Right lung (tissue), 10 donors: ENCODE measurements at places on chromosomes 6 and 20. TPM values are rescaled to one million over a fixed set of nuclear protein-coding genes. Genes with fewer than 3 reads are reported as not detected.

DNA sequence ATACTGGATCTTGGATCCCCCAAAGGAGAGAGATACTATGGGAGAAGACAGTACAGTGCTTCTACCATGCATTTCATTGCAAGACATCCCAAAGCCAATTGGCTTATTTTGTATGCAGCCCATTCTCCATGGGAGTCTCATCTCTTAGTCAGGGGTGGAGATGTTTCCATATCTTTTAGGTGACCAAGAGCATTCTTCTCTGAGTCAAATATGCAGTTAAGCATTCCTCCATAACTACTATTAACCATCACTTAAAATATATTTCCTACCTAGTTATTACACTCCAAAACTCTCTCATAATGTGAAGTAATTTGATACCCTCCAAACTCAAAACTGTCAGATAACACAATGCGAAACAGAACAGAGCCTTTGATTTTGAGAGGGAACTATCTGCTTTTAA lies 542.6 kb downstream of the HDGFL1 start:
- DNase-seq: no peak

GRCh38 chr6:20789162-20789561 lies 254.9 kb downstream of the CDKAL1 start:
- no peak for DNase-seq

DNA sequence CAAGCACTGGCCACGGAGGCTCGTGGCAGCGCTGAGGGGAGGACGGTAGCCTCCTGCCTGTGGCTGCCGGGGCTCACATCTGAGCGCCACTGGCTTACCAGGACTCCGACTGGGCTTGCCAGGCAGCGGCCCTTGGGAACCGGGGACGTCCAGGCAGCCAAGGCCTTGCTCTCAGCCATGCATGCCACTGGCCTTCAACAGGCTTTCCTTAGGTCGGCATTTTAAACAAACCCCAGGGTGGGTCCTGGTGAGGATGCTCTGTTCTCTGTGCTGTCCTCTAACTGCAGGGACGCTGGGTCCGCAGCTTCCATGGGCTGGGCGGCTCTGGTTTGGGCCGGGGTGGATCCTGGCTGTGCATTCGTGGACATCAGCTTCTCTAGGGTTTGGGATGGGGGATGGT lies 59.1 kb upstream of the BHLHE23 start:
- DNase-seq: no peak

GRCh38 chr6:94099072-94099471 lies 679.7 kb upstream of the EPHA7 start:
- DNase-seq: no peak

DNA sequence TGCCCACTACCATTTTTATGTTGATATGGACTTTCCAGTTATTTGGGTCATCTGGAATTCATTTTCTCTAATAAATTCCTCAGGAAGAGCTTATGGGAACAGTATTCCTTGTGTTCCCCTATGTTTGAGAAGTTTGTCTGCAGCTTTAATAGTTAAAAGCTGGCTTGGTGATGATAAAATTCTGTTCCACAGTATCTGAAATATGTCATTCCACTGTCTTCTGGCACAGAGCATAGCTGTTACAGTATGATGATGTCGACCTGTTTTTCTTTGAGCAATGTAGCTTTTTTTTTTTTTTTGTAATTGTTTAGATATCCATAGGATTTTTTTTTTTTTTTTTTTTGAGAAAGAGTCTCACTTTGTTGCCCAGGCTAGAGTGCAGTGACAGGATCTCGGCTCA lies 43.2 kb downstream of the NCOA3 start:
- no peak for DNase-seq

GRCh38 chr6:149840345-149841075 lies 23.6 kb downstream of the LRP11 start:
- no peak for DNase-seq

DNA sequence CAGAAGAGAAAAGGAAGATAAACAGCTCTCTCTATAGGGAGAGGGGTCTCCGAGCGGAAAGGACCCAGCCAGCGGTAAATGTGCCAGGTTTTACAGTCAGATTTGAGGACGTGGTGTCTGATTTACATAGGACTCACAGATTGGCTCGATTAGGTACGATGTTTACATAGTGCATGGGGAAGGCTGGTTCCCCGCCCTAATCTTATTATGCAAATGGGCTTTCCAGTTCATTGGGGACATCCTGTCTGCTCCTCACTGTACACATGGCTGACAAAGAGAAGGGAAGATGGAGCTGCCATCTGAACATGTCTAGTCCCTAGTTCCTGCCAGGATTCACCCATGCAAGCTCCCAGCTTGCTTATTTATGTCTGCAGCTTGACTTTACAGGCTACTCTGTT lies 119.9 kb downstream of the RNF144B start:
- DNase-seq: no peak

DNA sequence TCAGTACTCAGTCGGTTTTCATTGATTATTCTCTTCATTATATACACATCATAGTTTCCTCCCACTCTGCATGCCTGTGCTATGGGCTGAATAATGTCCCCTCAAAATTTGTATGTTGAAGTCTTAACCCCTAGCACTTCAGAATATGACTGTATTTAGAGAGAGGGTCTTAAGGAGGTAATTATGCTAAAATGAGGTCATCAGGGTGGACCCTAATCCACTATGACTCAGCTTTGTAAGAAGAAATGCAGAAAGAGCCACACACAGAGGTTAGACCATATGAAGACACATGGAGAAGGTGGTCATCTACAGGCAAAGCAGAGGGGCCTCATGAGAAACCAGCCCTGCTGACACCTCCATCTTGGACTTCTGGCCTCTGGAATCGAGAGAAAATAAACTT lies 15.8 kb downstream of the ABHD12 start:
- no peak for DNase-seq

DNA sequence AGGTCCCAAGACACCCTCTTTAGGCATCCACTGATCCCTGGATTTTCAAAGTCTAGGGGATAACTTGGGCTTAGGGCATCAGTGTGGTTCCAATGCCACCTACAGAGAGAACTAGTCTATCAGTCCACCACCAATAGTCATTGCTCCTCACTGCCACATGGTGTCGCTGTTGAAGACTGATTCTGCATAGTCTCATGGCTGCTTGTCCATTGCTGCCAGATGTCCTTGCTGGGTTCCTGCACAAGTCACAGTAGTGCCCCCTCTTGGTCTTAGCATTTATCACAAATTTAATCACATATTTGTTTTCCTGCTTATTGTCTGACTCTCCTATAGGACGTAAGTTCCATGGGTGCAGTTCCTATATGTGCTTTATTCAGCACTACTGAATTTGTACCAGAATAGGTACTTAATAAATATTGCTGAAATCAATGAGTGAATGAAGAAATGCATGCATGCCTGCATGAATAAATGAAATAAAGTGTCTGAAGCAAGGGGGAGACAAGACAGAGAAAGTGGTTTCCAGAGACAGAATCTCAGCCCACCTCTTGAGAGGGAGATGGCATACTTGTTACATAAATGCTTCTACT lies 45.9 kb upstream of the RALY start:
- no peak for DNase-seq

GRCh38 chr6:84361372-84362192 lies 134.1 kb upstream of the CEP162 start:
- no peak for DNase-seq

- DNase-seq: no peak
Observed at GRCh38 chr20:32278199-32278643, 770 bp downstream of the KIF3B start.

Gene KIZ
- 20.8 TPM for polyA plus RNA-seq

Gene CST8
- not detected for polyA plus RNA-seq

Gene PTPRT
- 0.27 TPM for polyA plus RNA-seq

Gene EPHA7
- 20.0 TPM for polyA plus RNA-seq

Gene UBE2C
- polyA plus RNA-seq: 68.6 TPM

Gene GABBR1
- polyA plus RNA-seq: 122 TPM

Gene KHDRBS2
- 11.1 TPM for polyA plus RNA-seq
